Lung (tissue), 17 donors: ENCODE measurements at places on chromosomes 2 and 18.

GRCh38 chr2:235836491-235836911 is 331.7 kb downstream of the GBX2 start:
- DNase-seq: peak; percentile 45

DNA sequence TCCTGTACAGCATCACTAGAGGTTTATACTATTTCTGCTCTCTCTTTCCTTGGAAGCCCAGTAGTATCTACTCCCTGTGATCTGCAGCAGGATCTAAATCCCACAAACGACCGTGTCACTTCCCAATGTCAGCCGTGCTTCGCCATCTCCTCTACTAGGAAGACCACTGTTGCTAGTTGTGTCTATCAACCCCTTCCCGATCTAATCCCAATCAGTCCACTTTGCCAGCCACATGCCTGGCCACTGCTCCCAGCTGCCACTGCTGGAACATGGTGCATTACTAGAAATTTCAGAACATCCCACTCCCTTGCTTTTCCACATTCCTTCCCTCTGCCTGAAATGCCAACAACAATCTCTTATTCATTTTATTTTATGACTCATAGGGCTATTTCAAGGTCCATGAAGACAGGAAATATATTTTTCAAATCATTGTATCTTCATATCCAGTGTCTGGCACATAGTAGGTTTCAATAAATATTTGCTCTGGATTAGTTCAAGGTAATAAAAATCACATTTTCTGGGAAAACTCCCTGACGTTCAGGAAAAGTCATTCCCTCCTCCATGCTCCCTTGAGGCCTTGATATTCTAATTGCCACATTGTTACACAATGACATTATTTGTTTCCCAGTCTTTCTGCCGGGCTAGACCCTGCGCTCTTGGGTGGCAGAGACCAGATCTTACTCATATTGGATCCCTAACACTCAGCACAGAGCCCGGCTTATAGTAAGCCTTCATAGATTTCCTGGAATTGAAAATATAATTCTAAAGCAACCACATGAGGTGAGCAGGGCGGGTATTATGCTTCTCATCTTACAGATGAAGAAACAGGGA is 2.1 kb upstream of the TRIB2 start:
- DNase-seq: no peak

DNA sequence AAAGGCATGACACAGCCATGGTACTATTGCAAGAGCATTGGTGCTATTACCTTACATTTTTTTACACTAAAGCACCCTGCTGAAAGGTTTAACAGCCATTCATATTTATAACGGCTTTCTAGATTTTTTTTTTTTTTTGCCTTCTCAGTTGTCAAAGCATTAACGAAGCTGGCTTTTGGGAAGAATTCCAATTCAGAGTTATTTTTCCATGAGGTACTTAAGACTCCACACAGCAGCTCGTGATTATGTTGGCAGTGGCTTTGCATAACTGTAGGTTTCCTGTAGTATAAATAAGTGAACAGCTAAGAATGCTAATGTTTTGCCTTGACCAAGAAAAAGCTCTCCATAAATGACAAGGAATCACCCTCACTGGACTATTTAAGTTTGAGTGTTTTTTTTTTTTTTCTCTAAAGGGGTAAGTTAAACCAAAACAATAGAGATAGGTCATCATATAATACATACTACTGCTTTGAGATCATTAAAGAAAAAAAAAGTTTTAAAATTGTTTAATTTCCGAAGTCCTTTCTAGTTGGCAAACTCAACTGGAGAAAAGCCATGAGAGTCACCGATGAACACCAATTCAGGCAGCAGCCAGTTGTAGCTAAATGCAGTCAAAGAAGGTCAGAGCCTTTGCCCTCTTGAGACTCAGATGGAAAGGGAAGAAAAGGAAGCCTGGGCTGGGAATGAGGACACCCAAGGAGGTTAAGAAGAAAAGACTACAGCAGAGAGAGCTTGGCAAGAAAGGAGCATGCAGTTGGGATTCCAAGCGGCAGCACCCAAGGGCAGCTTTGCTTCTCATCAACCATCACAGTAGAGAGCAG is 187.4 kb upstream of the NCKAP5 start:
- DNase-seq: peak; percentile 99

DNA sequence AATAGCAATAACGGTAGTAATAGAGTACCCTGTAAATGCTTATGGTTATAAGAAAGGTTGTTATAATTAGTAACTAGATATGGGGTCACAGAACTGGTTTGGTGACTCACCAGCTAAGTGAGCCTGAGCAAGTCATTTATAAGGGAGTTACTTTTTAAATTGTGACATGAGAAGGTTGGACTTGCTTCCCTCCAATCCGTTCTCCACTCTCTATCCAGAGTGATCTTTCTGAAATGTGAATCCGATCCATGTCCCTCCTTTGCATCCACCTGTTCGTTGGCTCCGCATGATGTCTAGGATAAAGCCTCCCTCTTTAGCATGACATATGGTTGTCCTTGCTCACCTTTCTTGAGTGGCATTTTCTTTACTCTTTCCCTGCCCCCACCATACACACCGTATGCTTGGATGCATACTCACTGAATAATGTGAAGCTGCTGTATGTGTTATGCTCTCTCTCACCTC is 83.1 kb downstream of the CDC42EP3 start:
- no peak for DNase-seq

DNA sequence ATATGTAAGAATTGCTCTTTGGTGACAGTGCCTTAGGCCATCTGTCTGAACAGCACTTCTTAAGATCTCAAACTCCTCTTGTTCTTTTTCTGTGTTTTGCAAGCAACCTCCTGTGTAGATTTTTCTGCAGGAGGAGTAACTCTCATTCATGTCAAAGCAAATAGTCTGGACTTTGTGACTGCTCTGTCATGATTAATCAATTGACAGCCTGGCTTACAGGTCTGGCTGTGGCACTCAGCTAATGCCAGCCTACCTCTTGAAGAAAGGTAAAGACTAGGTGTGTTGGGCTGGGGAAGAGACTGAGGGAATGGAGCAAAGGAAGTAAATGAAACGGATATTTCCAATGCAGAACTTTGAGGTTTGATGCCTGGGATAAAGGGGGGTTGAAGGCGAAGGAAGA is 156.6 kb downstream of the CERS6 start:
- no peak for DNase-seq

DNA sequence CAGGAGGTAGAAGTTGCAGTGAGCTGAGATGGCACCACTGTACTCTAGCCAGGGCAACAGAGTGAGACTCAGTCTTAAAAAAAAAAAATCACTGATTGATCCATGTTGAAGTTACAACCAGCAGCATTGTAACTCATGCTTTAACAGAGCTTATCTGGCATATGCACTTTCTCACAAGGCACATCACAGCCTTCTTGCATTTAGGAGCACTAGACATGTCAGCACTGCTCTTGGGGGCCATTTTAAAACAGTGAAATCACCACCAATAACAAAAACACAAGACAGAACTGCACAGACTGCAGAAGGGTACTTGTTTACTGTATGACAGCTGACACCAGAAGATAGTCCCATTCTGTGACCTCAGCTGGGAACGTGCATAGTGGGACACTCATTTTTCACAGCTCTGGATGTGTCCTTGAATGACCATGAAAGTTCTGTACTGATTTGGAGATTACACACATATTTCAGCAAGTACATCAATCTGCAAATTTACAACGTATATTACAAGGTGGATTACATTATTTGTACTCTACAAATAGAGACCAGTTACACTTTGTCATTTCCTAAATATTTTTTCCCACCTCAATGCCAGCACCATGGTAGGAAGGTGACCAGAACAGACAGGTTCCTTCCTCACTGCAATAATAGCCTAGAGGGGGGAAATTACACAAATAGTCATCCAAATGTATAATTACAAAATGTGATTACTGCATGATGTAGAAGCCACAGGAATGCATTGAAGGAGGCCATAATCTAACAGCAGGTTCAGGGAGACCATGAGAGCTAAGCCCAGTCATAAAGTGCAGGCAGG is 35.1 kb downstream of the CCBE1 start:
- DNase-seq: no peak

GRCh38 chr2:127066942-127067341 is 40.0 kb downstream of the BIN1 start:
- peak; percentile 95 for DNase-seq

GRCh38 chr2:112876257-112876970 is 34.6 kb upstream of the IL37 start:
- no peak for DNase-seq

- DNase-seq: no peak
Measured at GRCh38 chr2:20355131-20355530, 4.5 kb upstream of the PUM2 start.

DNA sequence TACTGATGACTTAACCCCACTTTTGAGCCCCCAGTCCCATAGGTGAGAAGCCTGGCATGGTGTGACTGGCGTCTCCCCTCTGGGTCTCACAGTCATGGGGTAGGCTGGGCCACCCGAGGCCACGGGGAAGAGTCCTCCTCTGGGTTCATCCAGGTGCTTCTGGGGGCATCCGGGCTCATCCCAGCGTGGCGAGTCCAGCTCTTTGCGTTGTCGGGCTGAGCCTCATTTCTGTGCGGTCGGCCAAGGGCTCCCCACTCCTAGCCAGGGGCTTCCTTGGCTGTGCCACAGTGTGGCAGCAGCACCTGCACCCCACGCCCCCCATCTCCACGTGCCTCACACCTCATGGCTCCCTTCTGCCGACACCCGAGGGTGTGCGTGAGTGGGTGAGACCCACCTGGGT is 27.6 kb upstream of the SNED1 start:
- DNase-seq: no peak

DNA sequence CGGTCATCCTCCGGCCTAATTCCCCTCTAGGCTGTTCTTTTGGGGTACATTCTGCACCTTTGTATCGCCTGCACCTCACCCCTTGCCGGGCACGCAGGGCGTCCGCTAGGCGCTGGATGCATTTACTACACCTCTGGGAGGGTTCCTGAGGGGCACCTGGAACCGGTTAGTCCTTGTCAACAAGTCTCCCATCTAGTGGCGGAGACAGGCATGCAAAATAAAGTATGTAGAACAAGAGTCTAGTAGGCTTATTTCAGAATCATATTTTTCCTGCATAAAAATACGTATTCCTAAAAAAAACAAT is 705 bp upstream of the TEX261 start:
- peak; percentile 34 for DNase-seq

DNA sequence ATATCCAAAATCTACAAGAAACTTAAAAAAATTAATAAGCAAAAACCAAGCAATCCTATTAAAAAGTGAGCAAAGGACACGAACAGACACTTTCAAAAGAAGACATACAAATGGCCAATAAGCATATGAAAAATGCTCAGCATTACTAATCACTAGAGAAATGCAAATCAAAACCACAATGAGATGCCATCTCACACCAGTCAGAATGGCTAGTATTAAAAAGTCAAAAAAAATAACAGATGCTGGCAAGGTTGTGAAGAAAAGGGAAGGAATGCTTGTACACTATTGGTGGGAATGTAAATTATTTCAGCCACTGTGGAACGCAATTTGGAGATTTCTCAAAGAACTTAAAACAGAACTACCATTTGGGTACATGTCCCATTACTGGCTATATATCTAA is 128.8 kb upstream of the SESTD1 start:
- no peak for DNase-seq

GRCh38 chr2:234165421-234165820 is 114.9 kb downstream of the SPP2 start:
- peak; percentile 67 for DNase-seq

- DNase-seq: no peak
Measured at GRCh38 chr18:21134895-21135294, 23.3 kb upstream of the ROCK1 start.

- DNase-seq: no peak
Measured at GRCh38 chr2:150468350-150468960, 19.0 kb downstream of the RND3 start.

DNA sequence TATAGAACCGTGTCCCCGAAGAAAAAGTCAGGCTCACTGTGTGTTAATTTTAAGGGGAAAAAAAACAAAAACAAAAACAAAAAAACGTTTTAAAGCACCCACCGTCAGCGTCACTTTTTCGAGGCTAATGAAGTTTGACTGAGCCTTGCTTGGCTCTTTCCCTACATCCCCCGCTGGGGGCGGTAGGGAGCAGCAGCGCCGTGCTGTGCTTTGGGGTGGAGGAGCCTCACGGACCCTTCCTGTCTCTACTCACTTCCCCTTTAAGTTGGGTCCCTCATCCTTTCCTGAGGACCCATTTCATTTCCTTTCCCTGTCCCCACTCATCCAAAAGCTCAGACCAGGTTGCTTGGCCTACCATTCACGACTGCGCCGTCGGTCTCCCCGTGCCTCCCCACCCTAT is 82.8 kb upstream of the RPL31 start:
- DNase-seq: no peak

DNA sequence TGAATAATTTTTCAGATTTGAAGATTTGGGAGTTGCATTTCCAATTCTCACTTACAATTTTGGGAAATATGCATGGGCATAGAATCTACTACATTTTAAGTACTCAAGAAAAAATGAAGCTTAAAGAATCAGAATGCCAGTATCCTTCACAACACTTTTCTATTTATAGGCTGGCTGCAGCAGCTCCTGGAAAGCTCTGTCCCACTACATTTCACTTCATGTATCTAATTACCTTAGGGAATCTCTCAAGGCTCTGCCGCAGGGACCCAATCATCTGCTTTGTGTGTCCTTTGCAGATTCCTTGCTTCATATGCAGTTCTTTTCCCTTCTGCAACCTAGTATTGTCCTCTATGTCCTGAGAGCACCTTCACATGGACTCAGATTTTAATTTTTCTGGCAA is 102.9 kb downstream of the NUP35 start:
- DNase-seq: no peak

DNA sequence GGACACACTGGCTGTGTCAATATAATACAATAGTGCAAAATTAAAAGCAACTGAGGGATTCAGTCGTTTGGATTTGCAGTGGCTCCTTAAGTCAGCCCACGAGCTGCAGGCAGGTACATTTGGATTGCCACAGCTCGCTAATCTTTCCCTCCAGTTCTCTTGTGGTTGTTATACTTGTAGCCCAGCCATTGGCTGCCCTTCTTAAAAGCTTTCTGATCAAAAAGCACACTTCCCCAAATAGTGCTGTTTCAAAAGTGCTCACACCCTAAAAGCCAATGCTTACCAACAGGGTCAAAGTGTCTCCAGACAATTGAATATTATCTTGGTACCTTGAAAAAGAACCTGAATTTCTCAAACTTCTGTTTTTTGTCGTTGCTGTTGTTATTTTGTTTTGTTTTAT is 404.7 kb upstream of the FAM98A start:
- no peak for DNase-seq

DNA sequence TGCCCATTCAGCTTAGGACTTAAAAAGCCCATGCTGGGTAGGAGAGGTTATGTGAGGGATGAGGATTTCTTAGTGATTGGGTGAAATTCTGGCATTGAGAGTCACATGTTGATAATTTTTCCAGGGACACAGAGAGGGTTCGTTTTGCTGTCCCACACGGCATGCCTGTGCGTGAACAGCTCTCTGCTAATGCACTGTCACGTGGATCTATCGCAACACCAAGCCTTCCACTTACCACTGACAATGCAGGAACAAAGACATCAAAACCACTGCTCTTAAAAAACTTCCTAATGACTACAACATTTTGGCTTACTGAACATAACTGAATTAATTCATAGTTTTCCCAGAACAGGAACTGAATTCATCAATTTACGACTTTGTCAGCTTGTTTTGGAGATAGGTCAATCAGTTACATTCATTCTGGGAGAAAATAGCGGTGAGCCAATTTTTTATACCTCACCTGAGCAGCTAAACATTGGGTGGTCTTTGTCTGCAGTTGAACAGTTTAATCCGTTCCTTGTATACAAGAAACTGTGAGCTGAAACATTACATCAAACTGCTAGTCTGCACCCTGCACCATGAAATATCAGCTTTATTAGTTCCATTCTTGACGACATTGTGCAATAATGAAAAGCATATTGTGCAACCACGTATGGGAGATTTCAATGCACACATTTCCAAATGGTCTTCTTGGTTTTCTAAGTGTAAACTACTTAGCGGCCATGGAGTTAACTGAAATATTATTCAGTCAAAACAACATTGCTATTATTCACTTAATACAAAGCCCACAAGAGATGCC is 127.1 kb downstream of the LPIN1 start:
- peak; percentile 95 for DNase-seq
